ENCODE measurements at places on chromosomes 4 and X. TPM values are rescaled to one million over a fixed set of nuclear protein-coding genes. Genes with fewer than 3 reads are reported as not detected.

- DNase-seq = no peak
Measured at GRCh38 chr4:4668355-4669210, 126.7 kb upstream of the STX18 start.

- no peak for DNase-seq
Measured at GRCh38 chr4:168945291-168945690, 64.8 kb downstream of the CBR4 start.

GRCh38 chr4:105630670-105631655 lies 77.5 kb downstream of the INTS12 start:
- DNase-seq = no peak

- no peak for DNase-seq
Measured at GRCh38 chr4:123423819-123424218, 27.2 kb downstream of the SPRY1 start.

- DNase-seq = no peak
Measured at GRCh38 chr4:144154044-144154443, 13.5 kb upstream of the GYPA start.

GRCh38 chr4:78962597-78963115 lies 23.4 kb upstream of the PAQR3 start:
- DNase-seq = no peak

The NPY2R gene
- total RNA-seq = 0.36 TPM

All from osteoblast (primary cell).